NCI-H146 (cell line): ENCODE measurements at places on chromosomes 12 and 14.

DNA sequence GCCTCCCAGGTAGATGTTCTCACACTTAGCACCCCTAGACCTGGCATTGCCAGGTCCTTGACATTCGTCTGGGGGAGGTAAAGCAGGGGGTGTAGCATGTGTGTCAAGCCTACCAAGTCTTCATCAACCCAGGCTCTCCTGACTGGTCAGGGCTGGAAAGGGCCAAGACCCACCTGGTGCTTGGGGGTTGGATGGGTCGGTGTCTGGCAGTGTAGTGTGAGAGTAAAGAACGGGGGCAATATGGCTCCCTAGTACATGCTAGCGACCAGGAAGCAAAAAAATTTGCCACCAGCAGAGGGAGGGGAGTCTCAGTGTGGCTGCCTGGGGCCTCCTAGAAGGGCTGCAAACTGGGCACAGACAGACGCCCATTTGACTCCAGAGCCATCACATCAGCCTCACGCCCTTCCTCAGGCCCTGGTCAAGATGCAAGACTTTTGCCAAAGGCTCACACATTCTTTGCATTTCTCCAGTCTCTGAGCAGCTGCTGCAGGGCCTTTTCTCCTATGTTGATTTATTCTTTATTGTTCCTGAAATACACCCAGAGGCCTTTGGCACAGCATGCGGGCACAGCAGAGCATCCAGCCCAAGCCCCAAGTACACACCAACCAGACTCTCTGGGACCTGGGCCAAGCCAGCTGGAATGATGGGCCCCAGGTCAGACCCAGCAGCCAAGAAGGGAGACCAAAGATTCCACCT is 38.3 kb upstream of the PNMA1 start:
- no peak for DNase-seq

DNA sequence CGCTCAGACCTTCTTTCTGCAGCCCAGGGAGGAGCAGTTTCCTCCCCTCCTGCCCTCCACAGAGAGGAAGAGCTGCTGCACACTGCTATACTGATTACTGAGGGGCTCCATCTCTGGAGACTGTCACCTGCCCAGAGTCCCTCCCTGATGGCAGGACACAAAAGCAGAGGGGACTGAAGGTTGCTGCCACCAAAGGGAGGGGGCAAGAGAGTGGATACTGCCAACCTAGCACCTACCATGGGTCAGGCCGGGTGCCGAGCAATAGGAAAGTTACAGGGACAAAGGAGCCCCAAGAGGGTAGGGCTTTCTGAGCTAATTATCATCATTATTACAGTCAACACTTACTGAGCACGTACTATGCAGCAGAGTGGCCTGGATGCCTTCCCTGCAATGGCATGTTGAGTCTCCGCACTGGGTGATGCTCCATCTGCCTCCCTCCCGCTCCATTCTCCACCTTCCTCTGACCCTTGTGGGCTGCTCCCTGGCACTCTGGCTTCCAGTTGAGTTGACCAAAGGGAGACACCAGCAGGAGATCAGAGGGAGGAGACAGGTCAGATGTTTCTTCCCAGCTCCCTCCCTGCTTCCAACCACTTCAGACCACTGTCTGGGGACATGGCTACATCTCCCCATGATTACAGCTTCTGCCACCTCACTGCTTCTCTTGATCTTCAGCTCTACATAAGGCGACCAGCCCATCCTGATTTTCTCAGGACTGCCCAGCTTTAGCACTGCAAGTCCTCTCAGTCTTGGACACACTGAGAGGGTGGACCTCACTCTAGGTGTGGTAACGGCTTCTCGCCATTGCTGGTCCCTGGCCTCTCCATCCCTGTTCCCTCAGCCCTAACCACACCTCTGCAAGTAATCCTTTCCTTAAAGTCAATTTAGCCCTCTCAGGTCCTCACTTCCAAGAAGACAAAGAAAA is 2.6 kb upstream of the KRT79 start:
- no peak for DNase-seq

GRCh38 chr12:108734200-108734906 is 3.0 kb upstream of the CORO1C start:
- peak; percentile 8 for DNase-seq

- no peak for DNase-seq
Observed at GRCh38 chr12:26055087-26055486, 69.8 kb downstream of the BHLHE41 start.

- no peak for DNase-seq
Observed at GRCh38 chr14:52070051-52070431, 1.2 kb upstream of the NID2 start.

DNA sequence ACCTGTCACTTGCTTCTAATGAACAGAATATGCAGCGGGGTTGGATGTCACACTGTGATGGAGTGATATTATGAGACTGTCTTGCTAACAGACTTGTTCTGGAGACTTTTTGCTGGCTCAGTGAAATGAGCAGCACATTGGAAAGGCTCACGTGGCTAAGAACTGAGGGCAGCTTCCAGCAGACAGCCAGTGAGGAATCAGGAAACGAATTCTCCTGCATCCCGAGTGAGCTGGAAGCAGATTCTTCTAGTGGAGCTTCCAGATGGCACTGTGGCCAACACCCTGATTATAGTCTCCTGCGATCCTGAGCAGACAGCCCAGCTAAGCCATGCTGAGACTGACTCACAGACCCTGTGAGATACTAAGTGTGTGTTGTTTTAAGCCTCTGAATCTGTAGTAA is 16.1 kb upstream of the TSPAN9 start:
- DNase-seq: no peak

GRCh38 chr12:127162902-127163301 is 1104.1 kb upstream of the TMEM132C start:
- DNase-seq: no peak

DNA sequence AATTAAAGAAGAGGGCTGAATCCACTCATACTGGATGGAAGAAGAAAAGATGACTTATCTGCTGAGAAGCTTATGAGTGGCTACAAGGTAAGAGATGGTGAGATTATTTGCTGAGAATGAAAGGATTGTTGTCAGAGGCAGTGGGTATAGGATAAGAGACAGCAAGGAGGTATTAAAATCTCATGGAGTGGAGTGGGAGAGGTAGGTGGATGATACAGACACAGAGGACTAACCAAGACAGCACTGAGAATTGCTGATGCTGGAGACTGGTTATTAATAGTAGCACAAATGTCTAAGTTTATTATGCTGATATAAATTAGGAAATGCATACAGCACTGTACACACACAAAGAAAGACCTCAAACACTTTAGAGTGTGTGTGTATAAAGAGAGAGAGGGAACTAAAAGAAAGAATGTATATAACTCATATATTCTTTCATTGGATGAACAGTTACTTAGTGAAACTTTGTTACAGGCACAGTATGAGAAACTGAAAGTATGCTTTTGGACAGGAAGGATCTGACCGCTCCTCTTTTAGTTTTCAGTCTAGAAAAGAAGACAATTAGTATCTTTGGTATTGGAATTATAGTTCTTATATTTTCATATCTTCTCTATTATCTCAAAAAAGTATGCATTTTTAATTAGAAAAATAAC is 543.1 kb downstream of the LRFN5 start:
- DNase-seq: no peak

DNA sequence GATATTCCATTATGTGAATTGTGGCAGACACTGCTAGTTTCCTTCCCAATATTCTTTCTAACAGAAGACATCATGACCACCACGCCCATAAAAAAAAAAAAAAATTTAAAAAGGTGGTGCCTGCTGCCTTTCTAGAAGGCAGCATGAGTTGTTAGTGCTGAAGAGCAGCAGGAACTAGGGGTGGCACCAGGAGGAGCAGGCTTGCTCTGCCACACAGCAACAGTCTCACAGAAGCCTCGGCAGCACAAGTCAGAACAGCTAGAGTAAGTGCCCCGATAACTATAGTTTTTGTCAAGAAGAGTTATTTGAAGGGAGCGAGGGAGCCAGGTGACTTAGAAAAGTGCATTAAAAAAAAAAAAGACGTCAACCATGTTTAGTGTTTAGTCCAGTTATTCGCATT is 66.4 kb upstream of the TMEM263 start:
- DNase-seq: no peak

- DNase-seq: no peak
Observed at GRCh38 chr14:96051231-96051630, 12.1 kb downstream of the C14orf132 start.

- peak; percentile 26 for DNase-seq
Observed at GRCh38 chr14:57486767-57487379, 6.8 kb downstream of the CCDC198 start.

DNA sequence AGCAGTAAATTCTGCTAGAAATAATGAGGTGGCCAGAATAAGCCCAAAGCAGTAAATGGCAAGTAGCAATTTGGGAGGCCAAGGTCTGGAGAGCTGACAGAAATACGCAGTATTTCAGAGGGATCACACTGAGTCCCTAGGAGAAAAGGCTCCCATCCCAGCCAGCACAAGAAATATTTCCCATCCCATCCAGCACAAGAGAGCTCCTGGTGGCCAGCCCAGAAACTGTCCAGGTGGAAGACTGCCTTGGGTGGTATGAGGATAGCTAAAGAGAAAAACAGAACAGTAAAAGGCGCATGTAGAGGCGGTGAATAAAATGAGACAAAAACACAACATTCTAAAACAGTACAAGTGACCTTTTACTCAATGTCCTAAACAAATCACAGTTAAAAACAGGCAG is 120.7 kb downstream of the HECTD4 start:
- DNase-seq: no peak

- no peak for DNase-seq
Observed at GRCh38 chr14:39246618-39247017, 12.9 kb downstream of the MIA2 start.

DNA sequence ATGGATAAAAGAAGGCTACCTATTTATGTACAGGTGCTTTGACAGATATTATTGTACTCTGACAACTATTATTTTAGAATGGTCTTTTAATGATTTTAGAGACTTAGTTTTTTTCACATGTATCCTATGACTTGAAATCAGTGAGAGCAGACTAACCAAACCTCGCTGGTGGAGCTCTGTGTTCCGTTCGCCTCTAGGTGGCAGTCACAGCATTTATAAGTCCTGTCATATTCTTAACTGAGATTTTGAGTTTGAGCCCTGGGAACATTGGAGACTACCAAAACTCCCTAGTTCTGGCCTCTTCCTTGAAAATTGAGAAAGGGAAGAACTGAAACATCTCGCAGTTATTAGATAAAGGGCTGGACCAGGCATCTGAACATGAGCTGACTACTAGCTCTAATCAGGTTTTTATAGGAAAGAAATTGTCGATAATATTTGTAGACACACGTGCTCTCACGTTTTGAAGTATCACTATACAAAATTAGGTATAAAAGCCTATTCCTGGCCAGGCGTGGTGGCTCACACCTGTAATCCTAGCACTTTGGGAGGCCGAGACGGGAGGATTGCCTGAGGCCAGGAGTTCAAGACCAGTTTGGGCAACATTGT is 48.3 kb downstream of the TTLL5 start:
- DNase-seq: peak; percentile 63

DNA sequence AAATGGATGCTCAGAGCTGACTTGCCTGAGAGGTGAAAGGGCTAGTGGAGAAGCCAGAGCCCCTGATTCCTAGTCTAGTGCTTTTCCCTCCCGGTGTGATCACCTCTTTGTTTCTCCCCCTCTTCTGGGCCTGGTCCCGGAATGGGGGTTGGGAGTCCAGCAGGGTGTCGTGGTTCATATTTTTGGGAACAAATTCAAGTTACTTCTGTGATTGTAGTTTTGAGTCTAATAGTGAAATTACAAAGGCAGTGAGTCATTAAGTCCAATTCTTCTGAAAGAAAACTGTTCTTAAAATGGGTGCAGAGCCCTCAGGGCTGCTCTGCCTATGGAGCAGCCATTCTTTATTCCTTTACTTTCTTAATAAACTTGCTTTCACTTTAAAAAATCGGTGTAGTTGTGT is 7.6 kb downstream of the SUSD6 start:
- no peak for DNase-seq

GRCh38 chr14:88039197-88039596 is 34.3 kb downstream of the GPR65 start:
- DNase-seq: no peak

DNA sequence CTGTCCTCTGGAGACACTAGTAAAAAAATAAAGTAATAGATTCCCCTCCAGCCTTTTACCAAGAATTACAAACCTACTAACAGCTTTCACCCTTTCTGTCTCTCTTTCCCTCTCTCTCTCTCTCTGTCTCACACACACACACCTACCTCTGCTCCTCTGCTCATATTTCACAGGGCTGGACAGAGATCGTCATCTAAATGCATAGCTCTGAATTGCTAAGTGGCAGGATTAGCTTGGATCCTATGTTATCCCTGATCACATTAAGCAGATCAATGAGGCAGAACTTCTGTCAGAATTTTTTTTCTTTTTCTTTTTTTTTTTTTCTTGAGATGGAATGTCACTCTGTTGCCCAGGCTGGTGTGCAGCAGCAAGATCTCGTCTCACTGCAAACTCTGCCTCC is 22.9 kb downstream of the VCPKMT start:
- DNase-seq: no peak

GRCh38 chr12:6112004-6112403 is 12.5 kb downstream of the VWF start:
- DNase-seq: no peak

DNA sequence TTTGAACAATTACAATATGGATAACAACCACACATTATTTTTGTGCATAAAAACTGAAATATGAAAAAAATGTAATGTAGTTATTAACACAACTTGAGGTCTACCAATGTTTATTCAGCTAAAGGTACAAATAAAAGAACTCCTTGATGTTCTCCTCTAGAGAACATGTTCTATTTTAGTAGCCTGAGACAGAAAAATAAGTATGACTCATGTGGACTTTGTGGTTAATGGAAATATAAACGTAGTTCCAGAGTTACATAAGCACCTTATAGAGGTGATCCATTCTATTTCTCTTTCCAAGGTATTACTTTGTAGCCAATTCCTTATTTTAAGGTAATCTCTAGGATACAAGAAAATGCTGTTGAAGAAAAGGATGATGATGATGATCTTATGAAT is 25.7 kb downstream of the ALKBH1 start:
- DNase-seq: no peak

- DNase-seq: no peak
Observed at GRCh38 chr12:85688837-85689236, 147.4 kb downstream of the RASSF9 start.

DNA sequence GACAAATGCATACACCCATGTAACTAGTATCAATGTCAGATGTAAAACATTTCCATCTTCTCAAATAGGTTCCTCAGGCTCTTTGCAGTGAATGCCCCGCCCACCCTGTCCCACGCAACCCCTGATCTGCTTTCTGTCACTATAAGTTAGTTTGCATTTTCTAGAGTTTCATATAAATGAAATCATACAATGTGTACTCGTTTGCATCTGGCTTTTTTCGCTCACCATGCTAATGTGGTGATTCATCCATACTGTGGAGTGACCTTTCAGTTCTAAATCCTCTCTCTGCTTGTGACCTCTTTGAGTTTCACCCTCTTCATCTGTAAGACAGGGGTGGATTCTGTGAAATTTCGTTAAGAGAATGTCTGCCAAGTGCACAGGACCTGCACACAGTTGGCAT is 30.6 kb upstream of the MSI1 start:
- no peak for DNase-seq

- no peak for DNase-seq
Observed at GRCh38 chr14:30638926-30639325, 16.8 kb downstream of the SCFD1 start.

GRCh38 chr14:99333841-99334635 is 62.0 kb upstream of the BCL11B start:
- no peak for DNase-seq
